Stimulated activated CD4-positive, alpha-beta T cell treated with anti-CD3 and anti-CD28 coated beads, Interleukin-4, amount 100 ng/mL, for 4 hours (primary cell): ENCODE measurements at places on chromosomes 7 and 10.

GRCh38 chr7:102173669-102174068, 113.0 kb upstream of the SH2B2 start:
- no peak for DNase-seq

DNA sequence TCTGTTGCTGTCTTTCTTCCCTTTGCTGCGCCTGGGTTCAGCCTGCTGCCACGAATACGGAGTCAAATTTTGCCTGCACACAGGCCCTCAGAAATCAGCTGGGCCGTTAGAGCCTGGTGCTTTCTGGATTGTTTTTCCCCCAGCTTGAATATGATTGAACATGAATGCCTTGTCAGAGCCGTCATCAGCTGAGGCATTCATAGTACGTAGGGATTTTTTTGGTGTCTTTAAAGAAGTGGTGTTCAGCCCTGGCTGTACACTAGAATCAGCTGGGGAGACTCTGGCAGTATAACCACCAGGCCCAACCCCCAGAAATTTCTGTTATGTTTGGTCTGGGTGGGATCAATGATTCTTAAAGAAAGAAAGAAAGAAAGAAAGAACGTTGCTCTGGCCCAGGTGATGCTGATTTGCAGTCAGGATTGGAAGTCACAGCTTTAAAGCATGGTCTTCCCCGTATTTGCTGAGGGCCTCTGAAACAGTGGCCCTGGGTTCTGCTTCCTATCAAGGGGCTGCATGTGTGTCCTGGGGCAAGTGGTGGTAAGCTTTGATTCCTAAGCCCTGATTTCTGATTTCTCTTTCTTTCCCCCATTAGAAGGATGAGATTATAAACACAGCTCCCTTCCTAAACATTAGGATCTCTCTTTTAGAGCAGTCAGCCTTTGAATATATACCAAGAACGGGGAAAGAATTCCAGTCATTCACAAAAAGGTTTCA, 24.7 kb downstream of the NUB1 start:
- DNase-seq: no peak

- DNase-seq: no peak
These were observed 11.6 kb upstream of the TYSND1 start for GRCh38 chr10:70158113-70158512.

DNA sequence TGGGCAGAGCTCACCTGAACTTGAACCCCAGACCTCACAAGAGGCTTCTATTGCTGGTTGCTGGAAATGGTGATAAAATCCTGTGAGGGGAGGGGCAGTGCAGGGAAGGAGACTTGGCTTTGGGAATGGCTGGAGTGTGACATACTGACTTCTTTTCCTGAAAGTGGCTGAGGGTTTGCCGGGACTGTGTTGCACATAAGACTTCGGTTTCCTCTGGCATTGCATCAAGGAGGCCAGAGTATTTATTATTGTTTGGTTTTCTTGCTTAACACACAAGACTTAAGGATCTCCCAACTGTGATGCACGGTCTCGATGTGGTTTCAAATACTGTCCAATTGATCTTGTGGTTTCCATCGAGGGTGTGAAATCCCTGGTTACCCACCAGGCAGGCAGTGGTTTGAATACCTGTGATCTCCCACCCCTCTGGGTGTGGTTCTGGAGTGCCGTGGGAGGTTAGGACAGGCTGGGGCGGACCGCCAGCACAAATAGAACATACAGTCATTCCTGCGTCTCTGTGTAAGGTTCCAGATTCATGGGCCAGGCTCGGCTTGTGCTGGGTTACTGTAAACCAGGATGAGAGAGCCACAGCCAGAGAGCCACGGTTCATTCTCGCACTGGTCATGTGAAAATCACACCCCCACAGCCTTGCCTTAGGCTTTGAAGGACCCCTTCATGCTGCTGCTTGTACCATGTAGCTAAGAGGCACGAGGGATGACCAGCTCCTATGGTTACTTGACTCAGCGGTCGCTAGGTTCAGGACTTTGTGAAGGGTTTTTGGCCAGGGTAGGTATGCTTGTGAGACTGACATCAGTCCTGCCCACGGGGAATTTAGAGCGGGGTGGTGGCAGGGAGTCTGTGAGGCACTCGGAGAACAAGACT, 39.2 kb downstream of the WBP1L start:
- DNase-seq: no peak

- no peak for DNase-seq
These were observed 181.3 kb downstream of the CDK14 start for GRCh38 chr7:90777465-90777864.

- no peak for DNase-seq
These were observed 71.9 kb downstream of the PLXDC2 start for GRCh38 chr10:19888061-19888660.

GRCh38 chr7:78083476-78084120, 285.0 kb downstream of the PHTF2 start:
- no peak for DNase-seq

DNA sequence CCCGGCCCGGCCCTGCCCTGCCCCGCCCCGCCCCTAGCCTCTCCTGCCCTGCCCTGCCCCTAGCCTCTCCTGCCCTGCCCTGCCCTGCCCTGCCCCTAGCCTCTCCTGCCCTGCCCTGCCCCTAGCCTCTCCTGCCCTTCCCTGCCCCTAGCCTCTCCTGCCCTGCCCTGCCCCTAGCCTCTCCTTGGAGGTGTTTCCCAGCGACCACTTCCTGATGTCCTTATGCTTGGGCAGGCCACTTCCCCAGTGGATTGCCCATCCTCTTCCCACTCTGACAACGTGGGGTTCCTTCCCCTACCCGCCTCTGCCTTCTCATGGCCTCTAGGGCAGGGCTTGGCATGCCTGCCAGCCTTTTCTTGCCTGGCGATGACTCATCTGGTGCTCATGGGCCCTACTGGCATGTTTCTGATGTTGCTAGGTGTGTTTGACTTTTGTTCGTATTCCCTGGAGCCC, 21.2 kb downstream of the PRXL2A start:
- no peak for DNase-seq

DNA sequence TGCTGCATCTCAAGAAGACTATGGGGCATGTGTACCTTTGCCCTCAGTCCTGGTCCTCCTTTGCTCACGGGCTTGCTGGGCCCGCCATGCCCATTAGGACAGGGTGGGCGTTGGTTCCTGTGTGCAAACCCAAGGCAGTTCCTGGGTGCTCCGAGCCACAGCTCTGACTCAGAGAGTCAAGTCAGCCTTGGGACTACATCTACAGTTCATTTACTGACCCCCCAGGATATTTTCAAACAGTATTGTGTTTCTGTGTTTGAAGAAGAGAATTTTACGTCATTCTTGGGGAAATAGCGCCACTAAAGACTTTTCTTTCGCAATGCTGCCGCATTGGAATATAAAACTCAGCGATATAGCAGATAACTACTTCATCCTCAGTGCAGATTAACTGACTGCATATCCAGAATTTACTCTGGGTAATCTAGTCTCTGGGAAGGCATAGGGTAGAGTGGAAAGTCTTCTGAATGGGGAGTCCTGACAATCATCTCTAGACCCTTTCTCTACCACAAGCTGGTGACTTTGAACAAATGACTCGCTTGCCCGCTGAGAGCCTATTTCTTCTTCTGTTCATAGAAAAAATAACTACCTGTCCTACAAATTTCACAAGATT, 638.9 kb upstream of the FZD8 start:
- no peak for DNase-seq

DNA sequence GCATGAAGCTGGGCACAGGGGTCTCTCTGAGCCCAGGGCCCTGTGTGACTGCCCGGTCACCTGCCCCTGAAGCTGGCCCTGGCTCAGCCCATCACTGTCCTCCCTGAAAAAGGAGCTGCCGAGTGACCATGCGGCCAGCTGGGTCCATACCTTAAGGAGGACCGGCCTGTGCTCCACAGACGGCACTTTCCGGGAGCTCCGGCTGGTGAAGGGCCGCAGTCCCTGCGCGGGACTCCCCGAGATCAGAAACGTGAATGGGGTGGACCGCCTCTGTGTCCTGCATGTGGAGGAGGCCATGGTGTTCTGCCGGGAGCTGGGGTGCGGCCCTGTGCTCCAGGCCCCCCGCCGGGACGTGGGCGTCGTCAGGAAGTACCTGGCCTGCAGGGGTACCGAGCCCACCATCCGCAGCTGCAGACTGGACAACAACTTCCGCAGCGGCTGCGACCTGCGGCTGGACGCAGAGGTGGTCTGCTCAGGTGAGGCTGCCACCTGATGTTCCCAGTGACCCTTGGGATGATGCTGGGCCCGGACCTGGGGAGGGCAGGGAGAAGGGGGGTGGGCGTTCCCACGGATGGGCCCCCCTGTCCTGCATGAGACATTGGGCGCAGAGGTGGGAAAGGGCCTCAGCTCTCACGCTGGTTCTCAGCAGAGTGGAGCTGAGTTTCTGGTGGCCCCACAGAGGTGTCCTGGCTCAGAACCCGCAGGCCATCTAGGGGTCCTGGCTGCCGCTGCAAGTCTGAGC, 3.5 kb downstream of the SCART1 start:
- DNase-seq: no peak

DNA sequence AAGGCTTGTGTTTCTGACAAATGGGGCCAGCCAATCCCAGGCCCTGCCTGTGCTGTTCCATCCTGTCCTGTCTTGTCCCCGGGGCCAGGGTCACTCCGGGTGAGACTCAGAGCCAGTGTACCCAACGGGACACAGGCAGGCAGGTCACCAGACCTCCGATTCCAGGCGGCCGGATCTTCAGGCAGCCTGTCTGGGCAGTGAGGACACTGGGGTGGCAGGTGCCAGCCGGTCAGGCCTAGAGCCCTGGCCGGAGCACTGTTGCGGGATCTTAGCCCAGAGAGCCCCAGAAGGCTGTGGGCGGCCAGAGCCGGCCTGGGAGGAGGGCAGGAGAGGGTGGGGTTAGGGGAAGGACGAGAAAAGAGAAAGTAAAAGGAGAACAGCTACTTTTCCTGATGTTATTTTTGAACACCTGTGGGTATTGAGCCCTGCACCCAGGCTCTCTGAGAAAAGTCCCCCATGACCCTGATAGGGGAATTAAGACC, 134.3 kb upstream of the TNRC18 start:
- no peak for DNase-seq

GRCh38 chr7:117262546-117262945, 60.3 kb downstream of the WNT2 start:
- no peak for DNase-seq

DNA sequence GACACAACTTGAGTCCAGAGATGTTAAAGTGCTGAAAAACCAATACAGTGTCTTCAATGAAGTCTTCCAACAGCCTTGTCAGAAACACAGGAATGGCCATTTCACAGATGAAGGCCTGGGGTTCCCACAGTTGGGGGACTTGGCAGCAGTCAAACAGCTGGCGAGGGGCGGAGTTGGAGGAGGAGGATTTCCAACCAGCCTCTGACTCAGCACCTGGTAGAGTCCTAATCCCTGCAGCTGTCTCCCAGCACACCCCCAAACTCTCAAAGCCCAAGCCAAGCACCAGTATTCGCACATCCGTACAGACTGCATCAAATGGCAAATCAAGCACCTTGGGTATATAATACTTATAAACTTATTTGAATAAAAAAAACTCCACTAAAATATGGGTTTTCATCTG, 28.0 kb downstream of the CTBP2 start:
- no peak for DNase-seq

- DNase-seq: no peak
These were observed 20.4 kb upstream of the FAM3C start for GRCh38 chr7:121416533-121416932.

GRCh38 chr10:29712108-29712507, 77.3 kb upstream of the SVIL start:
- no peak for DNase-seq

GRCh38 chr10:32166365-32166764, 110.1 kb upstream of the KIF5B start:
- no peak for DNase-seq

DNA sequence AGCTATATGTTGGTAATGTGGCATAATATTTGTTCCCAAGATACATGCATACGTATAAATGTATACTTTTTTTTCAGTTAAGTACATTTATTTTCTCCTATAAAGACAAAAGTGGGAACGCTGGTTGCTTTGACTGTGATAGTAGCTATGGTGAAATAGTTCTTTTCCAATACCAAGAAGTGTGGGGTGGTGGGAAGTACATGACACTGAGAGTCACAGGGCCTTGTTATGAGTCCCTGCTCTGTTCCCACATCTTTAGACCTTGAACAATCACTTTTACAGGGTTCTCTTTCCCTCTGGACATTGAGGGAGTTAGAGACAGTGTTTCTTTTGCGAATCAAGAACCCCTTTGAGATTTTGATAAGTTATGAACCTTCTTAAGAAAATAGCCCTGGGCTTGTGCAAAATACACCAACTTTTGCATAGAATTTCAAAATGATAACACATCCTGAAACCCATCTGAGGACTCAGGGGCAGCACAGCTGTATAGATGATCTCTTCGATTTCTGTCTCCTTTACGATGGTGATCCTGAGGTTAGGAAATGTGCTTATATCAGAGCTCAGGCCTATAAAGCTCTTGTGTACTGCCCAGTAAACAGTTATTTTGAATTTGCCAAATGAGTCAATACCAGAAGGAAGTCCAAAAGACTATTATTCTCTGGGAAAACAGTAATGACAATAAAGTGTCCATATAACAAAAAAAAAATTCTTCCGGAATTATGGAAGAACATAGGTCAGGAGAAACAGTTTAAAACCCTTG, 1.1 kb downstream of the LMOD2 start:
- no peak for DNase-seq

- no peak for DNase-seq
These were observed 1142.9 kb downstream of the SORCS3 start for GRCh38 chr10:105783936-105784483.

GRCh38 chr7:149297034-149297755, 35.2 kb downstream of the ZNF783 start:
- DNase-seq: no peak

GRCh38 chr7:142776206-142776844, 5.6 kb downstream of the PRSS2 start:
- no peak for DNase-seq

DNA sequence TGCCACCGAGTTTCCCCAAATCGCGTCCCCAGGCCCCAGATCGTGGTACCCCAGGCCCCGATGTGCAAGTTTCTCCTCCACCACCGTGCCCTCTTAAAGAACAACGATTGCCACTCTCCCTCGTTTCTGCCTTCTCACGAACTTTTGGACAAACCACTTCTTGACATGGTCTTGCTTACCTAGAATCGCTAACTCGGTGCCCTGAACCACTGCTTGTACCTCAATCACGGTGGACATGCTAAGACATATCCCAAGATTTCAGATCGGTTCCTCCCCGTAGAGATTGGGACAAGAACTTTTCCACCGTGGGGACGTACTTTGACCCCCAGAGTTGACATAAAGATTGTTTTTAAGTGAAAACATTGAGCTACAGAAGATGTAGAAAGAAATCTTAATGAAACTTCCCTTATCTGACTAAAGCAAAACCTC, 477 bp upstream of the ZC3HAV1 start:
- no peak for DNase-seq

DNA sequence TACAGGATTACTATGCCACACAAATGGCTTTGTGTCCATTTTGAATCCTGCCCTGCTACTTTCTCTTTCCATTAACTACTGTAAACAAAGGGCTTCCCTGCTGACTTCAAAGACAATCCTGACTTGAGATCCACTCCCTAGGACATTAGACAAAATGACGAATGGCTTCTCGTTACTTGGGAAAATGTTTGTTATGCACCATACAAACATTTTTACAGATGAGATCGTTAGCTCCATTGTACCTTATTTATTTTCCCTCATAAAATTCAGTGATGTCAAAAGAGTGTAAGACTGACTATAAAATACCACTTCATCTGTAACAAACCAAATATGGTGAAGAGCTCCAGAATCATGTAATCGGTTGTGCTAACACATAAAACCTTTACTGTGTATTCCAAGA, 121.8 kb downstream of the CD36 start:
- DNase-seq: no peak

- no peak for DNase-seq
These were observed 42.3 kb upstream of the VDAC2 start for GRCh38 chr10:75168275-75168674.

GRCh38 chr7:80453699-80454340, 58.0 kb downstream of the GNAT3 start:
- DNase-seq: no peak
